ENCODE measurements at places on chromosomes 5 and 9.

- DNase-seq = no peak
These were observed 39.2 kb downstream of the GRAMD2B start for GRCh38 chr5:126462239-126463014.

DNA sequence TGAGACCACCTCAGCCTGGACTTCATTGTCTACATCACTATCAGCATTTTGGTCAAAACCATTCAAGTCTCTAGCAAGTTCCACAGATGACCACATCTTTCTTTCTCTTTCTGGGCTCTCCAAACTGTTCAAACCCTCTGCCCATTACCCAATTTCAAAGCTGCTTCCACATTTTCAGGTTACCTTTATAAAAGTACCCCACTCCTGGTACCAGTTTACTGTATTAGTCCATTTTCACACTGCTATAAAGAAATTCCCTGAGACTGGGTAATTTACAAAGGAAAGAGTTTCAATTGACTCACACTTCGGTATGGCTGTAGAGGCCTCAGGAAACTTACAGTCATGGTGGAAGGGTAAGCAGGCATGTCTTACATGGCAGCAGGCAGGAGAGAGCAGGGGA is 84.5 kb downstream of the FBXL7 start:
- no peak for DNase-seq

- no peak for DNase-seq
These were observed 177.1 kb downstream of the ATP10B start for GRCh38 chr5:160674901-160675300.

DNA sequence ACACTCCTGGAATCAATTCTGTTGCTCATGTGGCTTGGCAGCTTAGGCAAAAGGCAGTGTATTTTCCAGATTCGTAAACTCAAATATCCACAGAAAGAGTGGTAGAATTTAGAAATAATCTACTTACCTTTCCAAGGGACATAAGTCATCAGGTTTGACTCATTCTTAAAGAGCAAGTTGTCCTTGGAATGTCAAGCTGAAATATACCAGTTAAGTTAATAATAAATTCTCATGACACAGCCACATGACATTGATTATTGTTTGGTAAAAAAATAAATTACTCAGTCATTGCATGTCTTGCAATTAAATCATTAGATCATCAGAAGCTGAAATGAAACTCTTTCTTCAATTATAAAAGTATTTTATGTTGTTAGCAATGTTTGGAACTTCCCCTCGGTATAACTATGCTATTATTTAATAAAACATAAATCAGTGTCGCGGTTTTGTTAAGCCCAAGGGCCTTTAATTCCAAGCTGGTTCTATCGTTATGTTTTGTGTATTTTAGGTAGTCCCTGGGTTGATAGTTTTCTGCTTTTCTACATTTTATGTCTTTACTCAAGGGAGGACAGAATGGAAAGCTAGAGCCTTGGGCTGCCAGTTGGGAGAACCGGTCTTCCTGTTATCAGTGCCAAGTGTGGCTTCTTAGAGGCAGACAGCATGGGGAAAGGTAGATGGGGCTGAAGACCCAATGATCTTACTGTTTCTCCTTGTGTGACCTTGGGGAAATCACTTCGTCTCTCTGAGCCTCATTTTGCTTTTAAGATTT is 79.3 kb upstream of the PRLR start:
- no peak for DNase-seq

GRCh38 chr5:160919626-160920025 is 67.6 kb upstream of the ATP10B start:
- no peak for DNase-seq

- DNase-seq = no peak
These were observed 6.0 kb downstream of the LARP1 start for GRCh38 chr5:154761046-154761736.

DNA sequence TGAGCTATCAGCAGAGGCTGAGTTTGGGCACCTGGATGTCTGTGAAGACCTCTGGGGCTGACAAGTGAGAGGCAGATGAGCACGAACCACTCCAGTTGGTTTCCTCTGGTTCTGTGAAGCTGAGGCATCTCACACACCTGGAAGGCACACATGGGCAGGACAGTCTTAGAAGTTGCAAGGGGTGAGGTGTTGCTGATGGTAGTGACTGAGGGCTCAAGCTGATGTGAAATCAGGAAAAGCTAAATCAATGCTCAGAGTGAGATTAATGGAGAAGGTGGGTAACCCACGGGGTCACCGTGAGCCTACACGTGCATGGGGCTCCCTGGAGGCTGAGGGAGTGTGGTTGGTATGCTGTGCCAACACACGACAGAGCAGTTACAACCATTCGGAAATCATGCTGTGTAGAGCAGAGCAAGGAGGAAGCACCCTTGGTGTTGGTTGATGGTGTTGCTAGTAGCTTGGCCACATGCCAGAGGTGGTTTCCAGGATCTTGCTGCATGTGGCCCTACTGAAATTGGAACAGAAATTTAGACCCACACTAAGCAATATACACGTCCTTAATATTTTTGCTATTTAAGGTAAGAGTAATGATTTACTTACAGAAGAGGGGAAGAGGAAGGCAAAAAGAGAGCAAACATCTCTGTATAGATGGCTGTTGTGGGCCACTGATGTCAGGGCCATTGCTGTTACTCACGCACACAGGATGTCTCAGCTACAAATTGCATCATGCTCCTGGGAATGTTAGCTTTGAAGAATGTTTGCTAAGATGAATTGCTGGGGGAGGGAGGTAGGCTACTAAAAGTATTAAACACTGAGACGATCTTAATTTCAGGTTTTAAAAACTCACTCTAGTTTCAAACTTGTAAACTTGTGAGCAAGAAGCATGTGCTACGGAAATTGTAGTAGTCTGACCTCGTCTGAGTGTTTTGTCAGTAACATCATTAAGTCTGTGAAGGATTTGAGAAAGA is 170.5 kb downstream of the ARHGEF28 start:
- peak; percentile 96 for DNase-seq

- DNase-seq = peak; percentile 25
These were observed 454 bp downstream of the NELFB start for GRCh38 chr9:137255448-137256114.

GRCh38 chr5:59557572-59557971 is 336.0 kb downstream of the PDE4D start:
- DNase-seq = no peak
